ENCODE measurements at places on chromosomes 1 and 21. TPM values are rescaled to one million over a fixed set of nuclear protein-coding genes. Genes with fewer than 3 reads are reported as not detected.
A peak's percentile ranks its signal among the peaks of the same experiment; 100 is the strongest.

GRCh38 chr1:229268505-229268904 lies 2.4 kb upstream of the RAB4A start:
- no peak overlapping the region for H3K4me3 ChIP-seq
- peaks cover 2% of the 10 kb centered on the region for H3K4me1 ChIP-seq
- DNase-seq, result no peak

SUSD4 gene
- 32.8 TPM for total RNA-seq

GRCh38 chr1:65066766-65067490 lies 81.1 kb upstream of the AK4 start:
- H3K36me3 ChIP-seq, result no peaks in the 10 kb centered on the region
- peaks cover 8% of the 10 kb centered on the region for H3K4me1 ChIP-seq
- peak overlapping the region; percentile 83 for H3K4me3 ChIP-seq
- DNase-seq, result peak; percentile 95
- no peaks in the 10 kb centered on the region for H3K27me3 ChIP-seq

MYBPH gene
- 0.27 TPM for total RNA-seq

RUSC1 gene
- total RNA-seq, result 14.2 TPM

DNA sequence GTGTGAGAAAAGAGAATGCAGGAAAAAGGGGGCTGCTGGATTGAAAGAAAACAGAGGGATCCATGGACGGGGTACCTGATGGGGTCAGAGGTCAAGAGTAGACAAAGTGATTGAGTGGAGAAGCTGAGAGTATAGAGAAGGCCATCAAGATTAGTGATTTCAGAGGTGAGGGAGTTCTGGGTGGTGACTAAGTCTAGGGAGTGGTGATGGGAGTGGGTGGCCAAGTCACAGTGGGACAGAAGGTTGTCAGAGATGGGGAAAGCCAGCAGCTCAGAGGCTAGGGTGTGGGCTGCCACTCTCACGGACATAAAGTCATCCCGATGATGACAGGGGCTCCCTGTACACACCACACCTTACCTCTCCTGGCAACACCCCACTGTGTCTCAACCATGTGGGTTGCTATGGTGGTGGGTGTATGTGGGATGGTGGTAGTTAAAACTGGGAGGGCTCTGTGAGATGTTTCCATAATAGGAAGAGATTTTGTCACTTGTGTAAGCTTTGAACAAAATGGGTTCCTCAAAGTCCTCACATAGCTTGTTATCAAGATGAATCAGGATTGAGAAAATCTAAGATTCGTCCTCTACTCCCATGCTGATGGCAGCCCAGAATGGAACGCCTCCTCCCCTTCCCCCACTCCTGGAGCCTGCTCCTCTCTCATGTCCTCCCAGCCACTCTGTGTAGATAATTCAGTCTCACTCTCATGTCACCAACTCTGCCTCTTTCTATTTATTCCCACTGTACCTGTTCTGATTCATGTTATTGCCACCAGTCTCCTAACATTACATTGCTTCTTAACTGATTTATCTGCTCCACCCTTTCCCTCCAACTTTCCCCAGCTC lies 20.3 kb upstream of the CSF1 start:
- no peaks in the 10 kb centered on the region for H3K36me3 ChIP-seq
- no peak overlapping the region for H3K4me3 ChIP-seq
- no peak overlapping the region for H3K27ac ChIP-seq
- no peak for DNase-seq

GRCh38 chr1:43129426-43129825 lies 42.7 kb downstream of the EBNA1BP2 start:
- no peak overlapping the region for H3K27ac ChIP-seq
- DNase-seq, result no peak
- H3K36me3 ChIP-seq, result no peaks in the 10 kb centered on the region
- no peaks in the 10 kb centered on the region for H3K27me3 ChIP-seq
- no peak overlapping the region for H3K4me3 ChIP-seq

GRCh38 chr1:91123773-91124172 lies 101.9 kb upstream of the ZNF644 start:
- H3K36me3 ChIP-seq, result no peaks in the 10 kb centered on the region
- H3K4me3 ChIP-seq, result no peak overlapping the region
- H3K27ac ChIP-seq, result no peak overlapping the region
- no peaks in the 10 kb centered on the region for H3K27me3 ChIP-seq
- no peak for DNase-seq

GRCh38 chr1:102640872-102641271 lies 467.4 kb downstream of the COL11A1 start:
- H3K27ac ChIP-seq, result no peak overlapping the region
- DNase-seq, result no peak
- H3K4me1 ChIP-seq, result no peaks in the 10 kb centered on the region

GRCh38 chr1:85196358-85196757 lies 4.5 kb downstream of the SYDE2 start:
- no peaks in the 10 kb centered on the region for H3K36me3 ChIP-seq
- H3K27me3 ChIP-seq, result no peaks in the 10 kb centered on the region
- H3K4me3 ChIP-seq, result no peak overlapping the region
- H3K4me1 ChIP-seq, result no peaks in the 10 kb centered on the region
- H3K27ac ChIP-seq, result no peak overlapping the region

TRNAU1AP gene
- total RNA-seq, result 20.6 TPM

DNA sequence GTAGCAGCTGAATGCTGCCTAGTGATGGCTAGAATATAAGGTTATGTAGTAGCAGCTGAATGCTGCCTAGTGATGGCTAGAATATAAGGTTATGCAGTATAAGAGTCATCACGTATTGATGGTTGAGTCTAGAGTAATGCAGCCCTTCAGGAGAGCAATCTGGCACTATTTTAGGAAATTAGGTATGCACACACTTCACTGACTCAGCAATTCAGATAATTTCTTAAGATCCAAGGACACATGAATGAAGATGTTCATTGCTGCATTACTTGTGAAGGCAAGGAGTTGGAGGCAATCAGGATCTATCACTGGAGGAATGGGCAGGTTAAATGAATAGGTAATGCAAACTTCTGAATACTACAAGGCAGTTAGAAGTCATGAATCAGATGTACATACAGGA lies 13.6 kb downstream of the LTN1 start:
- H3K27ac ChIP-seq, result no peak overlapping the region
- no peaks in the 10 kb centered on the region for H3K36me3 ChIP-seq
- H3K4me3 ChIP-seq, result no peak overlapping the region
- no peaks in the 10 kb centered on the region for H3K4me1 ChIP-seq
- no peak for DNase-seq

GRCh38 chr1:55593298-55593697 lies 378.1 kb upstream of the USP24 start:
- peaks cover 9% of the 10 kb centered on the region for H3K4me1 ChIP-seq
- H3K27ac ChIP-seq, result no peak overlapping the region
- no peak overlapping the region for H3K4me3 ChIP-seq
- H3K27me3 ChIP-seq, result no peaks in the 10 kb centered on the region
- DNase-seq, result no peak
- no peaks in the 10 kb centered on the region for H3K36me3 ChIP-seq

DNA sequence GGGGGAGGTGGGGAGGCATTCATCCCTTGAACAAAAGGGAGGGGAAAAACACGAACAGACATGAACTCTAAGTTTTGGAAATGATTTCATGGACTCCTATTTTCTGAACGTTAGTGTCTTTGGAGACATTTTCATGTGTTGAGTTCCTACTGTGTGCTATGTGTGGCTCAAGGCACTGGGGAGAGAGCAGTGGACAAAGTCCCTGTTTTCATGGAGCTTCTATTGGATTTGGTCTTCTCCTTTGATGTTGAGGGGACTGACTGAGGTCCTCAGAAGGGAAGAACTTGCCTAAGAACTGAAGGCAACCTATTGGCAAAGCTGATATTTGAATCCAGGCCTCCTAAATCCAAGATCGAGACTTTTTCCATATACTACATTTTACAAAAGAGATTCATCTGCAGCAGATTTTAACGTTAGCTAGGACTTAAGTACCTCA lies 30.4 kb downstream of the JUN start:
- peak overlapping the region; percentile 40 for H3K27ac ChIP-seq
- peaks cover 3% of the 10 kb centered on the region for H3K4me1 ChIP-seq
- no peak overlapping the region for H3K4me3 ChIP-seq
- no peaks in the 10 kb centered on the region for H3K36me3 ChIP-seq
- H3K27me3 ChIP-seq, result no peaks in the 10 kb centered on the region
- DNase-seq, result no peak

DNA sequence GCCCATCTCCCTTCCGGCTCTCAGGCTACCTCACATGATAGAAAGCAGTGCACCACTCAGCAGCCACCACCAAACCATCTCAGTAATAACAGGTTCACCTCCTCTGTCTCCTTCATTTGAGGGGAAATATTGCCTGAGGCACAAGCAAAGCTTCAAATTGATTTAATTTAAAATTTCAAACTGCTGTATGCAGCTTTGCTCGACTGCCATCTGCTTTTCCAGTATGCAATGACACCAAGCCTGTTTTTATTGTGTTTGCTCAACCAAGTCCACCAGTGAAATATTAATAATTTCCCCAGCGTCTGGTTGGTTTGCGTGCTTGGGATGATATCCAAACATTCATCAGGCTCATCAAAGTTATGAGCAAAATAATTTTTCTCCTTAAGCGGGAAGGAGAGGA lies 552.4 kb upstream of the DAB1 start:
- no peaks in the 10 kb centered on the region for H3K27me3 ChIP-seq
- DNase-seq, result no peak
- no peak overlapping the region for H3K4me3 ChIP-seq
- H3K4me1 ChIP-seq, result no peaks in the 10 kb centered on the region
- no peaks in the 10 kb centered on the region for H3K36me3 ChIP-seq
- H3K27ac ChIP-seq, result no peak overlapping the region

RNASEL gene
- 6.7 TPM for total RNA-seq

DNA sequence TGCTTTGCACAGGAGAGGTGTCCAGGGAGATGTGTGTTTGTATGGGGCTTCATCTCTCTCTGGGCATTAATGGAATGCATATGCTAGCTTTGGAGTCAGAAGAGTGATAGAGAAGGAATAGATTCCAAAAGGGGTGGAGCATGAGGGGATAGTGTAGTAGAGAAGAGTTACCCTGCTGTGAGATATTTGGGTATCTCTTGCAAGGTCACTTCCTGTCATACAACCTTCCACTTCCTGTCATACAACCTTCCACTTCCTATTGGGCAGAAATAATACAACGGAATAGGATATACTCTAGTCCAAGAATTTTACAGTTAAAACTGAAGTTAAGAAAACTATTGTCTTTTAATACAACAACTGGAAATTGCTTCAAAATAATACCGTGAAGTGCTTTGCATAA lies 351.8 kb upstream of the FMN2 start:
- no peak overlapping the region for H3K27ac ChIP-seq
- H3K4me1 ChIP-seq, result peaks cover 9% of the 10 kb centered on the region
- no peaks in the 10 kb centered on the region for H3K36me3 ChIP-seq
- no peaks in the 10 kb centered on the region for H3K27me3 ChIP-seq
- H3K4me3 ChIP-seq, result no peak overlapping the region

DNA sequence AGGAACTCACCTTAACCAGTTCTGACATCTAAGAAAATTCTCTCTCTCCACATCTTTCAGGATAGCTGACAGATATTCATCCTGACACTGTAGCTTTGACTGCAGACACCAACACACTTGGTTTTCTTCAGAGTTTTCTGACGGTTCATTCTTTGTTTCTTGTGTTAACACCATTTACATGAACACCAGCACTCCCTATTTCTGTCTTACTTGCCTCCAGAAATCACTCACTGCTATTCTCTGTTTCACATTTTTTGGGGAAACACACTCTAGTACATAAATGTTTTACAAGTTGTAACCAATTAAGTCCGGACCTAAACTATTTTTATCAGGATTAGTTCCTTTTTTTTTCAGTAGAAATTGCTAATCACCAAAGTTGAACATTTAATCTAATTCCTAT lies 15.4 kb downstream of the FLVCR1 start:
- no peaks in the 10 kb centered on the region for H3K27me3 ChIP-seq
- no peaks in the 10 kb centered on the region for H3K36me3 ChIP-seq
- no peak overlapping the region for H3K27ac ChIP-seq
- no peak overlapping the region for H3K4me3 ChIP-seq
- H3K4me1 ChIP-seq, result no peaks in the 10 kb centered on the region

GPR25 gene
- not detected for total RNA-seq

JTB gene
- 207 TPM for total RNA-seq

Data from ovary (tissue), 10 donors.